ENCODE measurements at places on chromosomes 11 and 22.

GRCh38 chr11:8033305-8034105 lies 46.4 kb downstream of the EIF3F start:
- DNase-seq = peak; percentile 91

DNA sequence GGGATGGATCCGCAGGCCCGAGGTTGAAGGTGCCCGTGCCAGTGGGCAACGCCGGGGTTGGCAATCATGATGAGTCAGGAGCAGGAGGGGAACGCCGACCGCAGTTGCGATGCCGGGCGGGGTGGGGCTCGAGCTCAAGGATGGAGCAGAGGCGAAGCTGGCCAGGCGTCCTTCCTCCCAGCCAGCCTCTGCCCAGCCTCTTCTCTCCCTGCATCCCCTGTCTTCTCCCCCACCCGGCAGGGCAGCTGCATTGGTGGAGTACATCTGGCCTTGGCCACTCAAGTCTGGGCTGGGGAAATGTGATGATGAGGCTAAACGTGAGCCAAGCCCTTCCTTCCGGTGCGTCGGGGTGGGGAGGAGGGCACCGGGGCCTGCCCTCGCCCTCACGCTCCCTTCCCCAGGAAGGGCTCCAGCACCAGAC lies 3.9 kb downstream of the IFITM10 start:
- DNase-seq = peak; percentile 87

DNA sequence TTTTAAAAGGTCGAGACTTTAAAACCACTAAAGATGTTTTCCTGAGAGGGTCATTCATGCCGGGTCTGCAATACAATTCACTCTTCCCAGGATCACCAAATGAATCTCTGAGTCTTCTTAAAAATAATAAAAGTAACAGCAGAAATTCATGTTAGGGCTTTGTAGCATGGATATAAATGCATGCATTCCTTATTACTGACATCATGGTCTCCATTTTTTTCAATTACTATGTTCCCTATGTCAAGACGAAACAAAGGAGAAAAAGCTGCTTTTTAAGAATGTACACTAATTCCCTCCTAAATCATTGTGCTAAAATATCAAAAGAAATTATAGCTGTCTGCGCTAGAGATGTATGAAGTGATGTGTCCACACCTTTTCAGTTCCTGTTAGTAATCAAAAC lies 789.9 kb upstream of the LRRC4C start:
- no peak for DNase-seq

DNA sequence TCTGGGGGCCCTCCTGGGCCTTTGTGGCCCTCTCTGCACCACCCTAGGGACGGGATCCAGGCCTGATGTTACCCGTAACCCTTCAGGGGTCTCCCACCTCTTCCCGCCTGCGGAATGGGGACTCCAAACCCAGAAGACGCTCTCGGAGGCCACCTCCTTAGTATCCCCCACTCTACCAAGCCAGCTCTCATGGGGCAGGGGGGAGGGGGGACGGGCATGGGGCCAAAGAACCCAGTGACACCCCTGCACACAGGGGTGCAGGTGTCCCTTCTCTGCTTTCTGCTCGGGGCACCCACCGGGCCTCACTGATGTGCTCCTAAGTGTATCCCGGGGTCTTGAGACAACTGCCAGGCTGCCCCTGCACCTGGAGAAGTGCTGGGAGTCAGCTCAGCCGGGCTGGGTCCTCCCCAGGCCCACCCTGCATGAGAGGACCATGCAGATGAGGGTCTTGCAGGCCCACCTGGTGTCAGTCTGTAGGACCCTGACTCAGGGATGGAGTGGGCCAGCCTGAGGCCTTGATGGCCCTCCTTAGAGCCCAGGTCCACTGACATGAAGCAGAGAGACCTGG lies 176.9 kb downstream of the IGLL1 start:
- no peak for DNase-seq

GRCh38 chr11:27481992-27482391 lies 9.4 kb upstream of the LGR4 start:
- no peak for DNase-seq

- peak; percentile 92 for DNase-seq
Observed at GRCh38 chr11:128424271-128424711, 163.1 kb downstream of the ETS1 start.

GRCh38 chr11:122556605-122557004 lies 98.9 kb upstream of the UBASH3B start:
- DNase-seq = no peak

- DNase-seq = no peak
Observed at GRCh38 chr11:60230681-60231080, 12.3 kb downstream of the MS4A4E start.

- DNase-seq = no peak
Observed at GRCh38 chr22:32648486-32648885, 153.0 kb upstream of the TIMP3 start.

DNA sequence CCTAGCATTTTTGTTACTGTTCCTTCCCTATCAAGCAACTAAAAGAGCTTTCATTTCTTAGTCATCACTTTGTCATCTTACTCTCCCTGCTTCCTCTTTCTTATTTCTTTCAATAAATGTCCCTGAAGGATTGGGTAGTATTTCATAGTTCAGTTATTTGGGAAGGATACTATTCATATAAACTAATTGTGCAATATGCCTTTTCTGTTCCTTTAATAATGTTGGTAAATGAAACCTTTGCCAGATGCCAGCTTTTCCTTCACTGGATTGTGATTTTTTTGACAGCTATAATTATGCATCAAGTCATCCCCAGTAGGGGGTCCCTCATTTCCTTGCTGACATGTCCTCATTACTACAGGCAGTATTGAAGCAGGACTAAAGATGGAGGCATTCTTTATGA lies 101.7 kb downstream of the ATM start:
- DNase-seq = no peak

- DNase-seq = no peak
Observed at GRCh38 chr11:85752890-85753581, 57.9 kb downstream of the SYTL2 start.

DNA sequence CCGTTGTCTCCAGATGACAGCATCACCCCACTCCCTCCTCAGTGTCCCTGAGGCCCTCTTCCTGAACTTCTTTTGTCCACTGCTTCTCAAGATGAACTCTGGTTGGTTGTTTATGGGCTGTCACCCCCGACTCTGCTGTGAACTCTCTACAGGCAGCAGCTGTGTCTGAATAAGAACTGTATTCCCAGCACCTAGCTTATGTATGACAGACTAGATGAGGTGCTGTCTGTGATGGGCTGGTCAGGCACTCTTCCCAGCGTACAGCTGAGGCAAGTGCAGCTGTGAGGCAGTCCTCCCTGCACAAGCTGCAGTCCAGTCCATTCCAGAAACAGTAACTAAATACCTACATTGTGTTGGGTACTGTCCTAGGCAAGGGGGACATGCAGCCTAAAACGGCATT lies 111.4 kb upstream of the PITPNB start:
- DNase-seq = no peak

GRCh38 chr11:119532551-119532950 lies 109.6 kb upstream of the THY1 start:
- DNase-seq = peak; percentile 58

Data from posterior vena cava (tissue), 2 donors.